ENCODE measurements at places on chromosomes 6 and 20.

- no peak for DNase-seq
Observed at GRCh38 chr20:371755-372542, 8.6 kb upstream of the TRIB3 start.

GRCh38 chr6:116028233-116028632 lies 32.5 kb downstream of the FRK start:
- no peak for DNase-seq

DNA sequence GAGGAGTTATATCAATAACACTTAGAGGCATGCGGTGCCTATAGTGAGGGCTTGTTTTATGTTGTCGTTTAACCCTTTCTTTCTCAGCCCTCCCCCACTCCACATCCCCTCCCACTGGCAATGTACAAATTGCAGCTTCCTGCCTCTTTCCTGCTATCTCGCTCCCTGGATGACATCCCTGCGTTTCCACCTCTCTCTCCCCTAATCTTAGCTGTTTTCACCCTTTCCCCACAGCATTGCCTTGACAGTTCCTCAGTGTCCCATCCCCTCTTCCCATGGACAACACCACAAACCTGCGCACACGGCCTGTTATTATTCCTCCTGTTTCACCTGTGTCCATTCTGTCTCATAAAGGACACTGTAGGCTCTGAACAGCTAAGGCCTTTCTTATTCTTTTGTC lies 34.5 kb downstream of the MYB start:
- DNase-seq, result no peak

DNA sequence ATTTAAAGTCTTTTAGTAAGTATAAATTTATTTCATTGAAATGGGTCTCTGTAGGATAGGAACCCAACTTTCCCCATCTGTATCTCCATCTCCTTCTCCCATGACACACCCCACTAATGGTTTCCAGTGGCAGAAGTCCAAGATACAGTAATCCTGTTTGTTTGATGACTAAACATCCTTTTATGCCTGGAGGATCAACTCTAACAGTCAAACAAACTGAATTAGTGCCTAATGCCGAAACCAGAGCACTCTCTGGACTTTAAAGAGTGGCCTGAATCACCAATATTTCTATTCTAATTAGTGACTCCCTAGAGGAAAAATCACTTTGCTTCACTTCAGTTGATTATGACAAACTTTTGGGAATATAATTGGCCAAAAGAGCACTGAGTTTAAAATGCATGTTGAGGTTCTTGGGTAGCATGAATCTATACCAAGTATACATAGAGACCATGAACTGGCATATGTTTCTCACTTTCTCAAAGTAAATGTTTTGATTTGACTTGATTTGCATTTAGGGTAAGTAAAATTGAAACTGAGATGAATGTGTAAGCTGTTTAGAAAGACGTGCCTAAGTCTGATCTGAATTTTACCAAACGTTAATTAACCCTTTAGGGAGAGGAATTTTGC lies 776.4 kb upstream of the NRSN1 start:
- DNase-seq, result peak; percentile 51

- DNase-seq, result peak; percentile 68
Observed at GRCh38 chr6:40585651-40586269, 1.4 kb downstream of the LRFN2 start.

DNA sequence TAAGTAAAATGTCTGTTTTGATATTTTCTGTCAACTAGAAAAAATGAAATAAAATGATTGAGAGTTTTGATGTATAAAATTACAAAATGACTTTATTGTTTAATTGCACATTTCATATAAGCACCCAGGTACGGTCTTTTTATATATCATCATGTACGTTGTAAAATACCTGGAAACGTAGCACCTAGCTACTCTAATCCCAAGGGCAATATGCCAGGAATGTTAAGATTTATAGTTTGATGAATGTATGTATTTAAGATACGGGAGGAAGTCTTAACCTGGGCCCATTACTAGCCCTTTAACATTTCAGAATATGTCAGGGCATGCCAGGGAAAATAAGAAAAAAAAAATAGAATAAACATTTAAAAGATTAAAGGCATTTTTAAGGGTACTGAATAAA lies 490.9 kb upstream of the NRSN1 start:
- no peak for DNase-seq

GRCh38 chr20:63081831-63082230 lies 75.1 kb upstream of the BHLHE23 start:
- no peak for DNase-seq

DNA sequence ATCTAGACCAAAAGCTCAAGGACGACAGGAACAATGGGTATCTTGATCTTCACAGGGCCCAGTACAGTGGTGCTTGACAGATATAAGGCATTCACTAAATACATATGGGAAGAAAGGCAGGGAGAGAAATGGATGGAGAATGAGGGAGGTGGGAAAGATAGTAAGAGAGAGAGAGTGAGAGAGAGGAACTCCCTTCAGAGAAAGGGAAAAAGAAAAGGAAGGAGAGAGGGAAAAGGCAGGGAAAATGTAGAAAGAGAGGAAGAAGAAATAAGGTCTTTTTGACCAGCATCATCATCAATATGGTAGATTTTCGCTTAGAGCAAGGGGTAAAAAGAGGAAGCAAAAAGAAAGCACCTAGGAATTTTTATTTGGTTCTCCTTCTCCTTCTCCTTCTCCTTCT lies 760 bp upstream of the ANKRD66 start:
- DNase-seq, result no peak

DNA sequence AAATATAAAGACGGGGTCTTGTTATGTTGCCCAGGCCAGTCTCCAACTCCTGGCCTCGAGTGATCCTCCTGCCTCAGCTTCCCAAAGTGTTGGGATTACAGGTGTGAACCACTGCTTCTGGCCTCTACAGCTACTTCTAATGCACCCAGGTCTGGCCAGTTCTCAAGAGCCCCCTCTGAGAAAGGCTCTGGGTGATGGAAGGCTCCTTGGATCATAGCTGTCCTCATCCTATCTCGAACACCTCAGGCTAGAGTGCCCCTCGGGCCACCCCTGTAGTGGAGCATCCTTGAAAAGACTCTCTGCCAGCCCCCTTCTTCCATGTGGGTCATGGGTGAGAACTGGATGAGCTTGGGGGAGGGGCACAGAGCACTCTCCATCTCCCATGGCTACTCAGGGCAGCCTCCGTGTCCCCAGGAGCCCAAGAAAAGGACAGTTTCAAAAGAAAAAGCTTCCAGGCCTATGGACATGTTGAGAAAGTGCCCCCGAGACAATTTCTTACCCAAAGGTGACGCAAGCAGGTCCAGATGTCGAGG lies 714 bp upstream of the MYLK2 start:
- DNase-seq, result no peak

DNA sequence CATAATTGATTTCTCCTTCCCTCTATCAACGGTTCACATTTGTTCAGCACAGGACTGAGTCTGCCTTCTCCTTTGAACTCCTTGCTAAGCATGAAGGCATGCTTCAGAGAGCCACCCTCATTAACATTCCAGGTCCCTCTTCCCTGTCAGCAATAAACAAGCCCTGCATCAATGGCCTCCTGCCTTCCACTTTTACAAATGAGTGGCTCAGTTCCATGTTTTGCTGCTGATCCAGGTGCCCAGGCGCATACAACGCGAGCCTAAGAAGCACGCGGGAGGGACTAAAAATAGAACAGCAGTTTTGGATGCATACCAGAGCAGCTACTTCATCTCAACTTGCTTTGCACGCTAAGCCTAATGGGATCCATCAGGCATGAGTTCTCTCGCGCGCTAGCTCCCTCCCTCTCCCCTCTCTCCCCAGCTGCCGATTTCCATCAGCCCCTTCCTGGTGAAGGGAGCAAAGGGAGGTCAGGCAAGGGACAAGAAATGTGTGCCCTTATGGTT lies 53.4 kb downstream of the TRAF3IP2 start:
- DNase-seq, result peak; percentile 97

- DNase-seq, result no peak
Observed at GRCh38 chr20:34921436-34921835, 34.2 kb downstream of the GSS start.

GRCh38 chr6:70563530-70563929 lies 3.2 kb upstream of the SDHAF4 start:
- no peak for DNase-seq

DNA sequence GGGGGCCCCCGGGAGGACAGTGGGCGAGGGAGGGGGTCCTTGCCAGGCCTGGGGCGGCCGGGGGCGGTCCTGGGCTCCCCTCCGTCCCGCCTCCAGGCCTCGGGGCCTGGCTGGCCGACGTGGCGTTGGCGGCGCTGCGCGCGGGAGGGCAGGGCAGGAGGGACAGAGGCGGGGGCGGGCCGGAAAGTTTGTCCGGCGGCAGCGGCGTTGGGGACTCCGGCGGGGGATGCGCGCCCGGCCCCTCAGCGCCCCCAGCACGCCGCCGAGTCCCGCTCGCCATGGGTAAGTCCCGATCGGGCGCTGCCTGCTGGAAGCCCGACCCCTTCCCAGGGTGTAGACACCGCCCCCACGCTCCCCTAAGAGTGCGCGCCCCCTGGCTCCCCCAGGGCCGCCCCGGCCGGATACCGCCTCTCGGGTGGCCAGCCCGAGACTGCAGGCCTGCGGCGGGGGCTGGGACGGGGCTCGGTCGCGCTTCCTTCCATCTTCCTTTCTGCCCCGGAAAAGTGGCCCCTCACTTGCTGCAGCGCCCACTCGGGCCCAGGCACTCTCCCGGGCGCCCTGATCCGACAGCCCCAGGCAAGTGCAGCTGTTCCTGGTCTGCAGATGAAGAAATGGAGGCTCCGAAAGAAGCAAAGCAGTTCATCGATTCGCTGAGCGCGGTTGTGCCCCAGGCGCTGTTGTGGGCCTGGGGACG lies at the start of gene SLC2A10:
Gene SLC2A10, plus strand, starts transcription at position 191 of the 694 bp plus-strand sequence. Its CDS starts 88 bp downstream, at position 279.
- DNase-seq, result no peak

DNA sequence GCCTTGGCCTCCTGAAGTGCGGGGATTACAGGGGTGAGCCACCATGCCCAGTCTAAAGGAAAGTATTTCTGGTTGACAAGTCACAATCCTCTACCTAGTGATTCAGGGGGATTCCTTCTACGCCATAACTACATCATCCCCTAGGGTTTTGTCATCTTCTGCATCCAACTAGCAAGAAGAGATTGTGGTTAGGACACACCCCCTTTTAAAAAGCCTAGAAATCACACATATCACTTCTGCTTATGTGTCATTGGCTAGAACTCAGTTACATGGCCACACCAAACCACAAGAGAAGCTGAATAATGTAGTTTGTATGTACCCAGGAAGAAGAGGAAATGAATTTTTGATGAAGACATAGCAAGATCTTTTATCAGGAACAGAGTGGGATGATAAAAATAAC lies 14.7 kb upstream of the CHD6 start:
- no peak for DNase-seq

GRCh38 chr20:37457921-37458320 lies 63.1 kb upstream of the NNAT start:
- DNase-seq, result no peak

GRCh38 chr20:16926626-16927430 lies 178.7 kb downstream of the OTOR start:
- peak; percentile 69 for DNase-seq

DNA sequence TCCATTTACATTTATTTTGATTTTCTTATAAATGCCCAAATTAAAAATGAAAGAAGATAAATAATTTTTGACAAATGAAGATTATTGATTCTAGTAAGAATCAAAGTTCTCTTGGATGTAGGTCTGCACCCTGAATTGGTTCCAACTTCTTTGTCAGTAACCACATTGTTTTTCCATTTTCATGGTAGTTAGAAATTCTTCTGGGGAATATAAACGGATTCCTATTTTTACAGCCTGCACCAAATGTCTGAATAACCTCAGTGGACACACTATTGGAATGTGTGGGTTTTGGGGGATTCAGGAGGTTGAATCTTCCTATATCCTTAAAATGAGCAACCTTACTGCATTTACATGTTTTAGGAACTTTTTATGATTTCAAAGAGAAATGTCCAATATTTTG lies 1085.3 kb upstream of the MAP3K7 start:
- DNase-seq, result no peak

DNA sequence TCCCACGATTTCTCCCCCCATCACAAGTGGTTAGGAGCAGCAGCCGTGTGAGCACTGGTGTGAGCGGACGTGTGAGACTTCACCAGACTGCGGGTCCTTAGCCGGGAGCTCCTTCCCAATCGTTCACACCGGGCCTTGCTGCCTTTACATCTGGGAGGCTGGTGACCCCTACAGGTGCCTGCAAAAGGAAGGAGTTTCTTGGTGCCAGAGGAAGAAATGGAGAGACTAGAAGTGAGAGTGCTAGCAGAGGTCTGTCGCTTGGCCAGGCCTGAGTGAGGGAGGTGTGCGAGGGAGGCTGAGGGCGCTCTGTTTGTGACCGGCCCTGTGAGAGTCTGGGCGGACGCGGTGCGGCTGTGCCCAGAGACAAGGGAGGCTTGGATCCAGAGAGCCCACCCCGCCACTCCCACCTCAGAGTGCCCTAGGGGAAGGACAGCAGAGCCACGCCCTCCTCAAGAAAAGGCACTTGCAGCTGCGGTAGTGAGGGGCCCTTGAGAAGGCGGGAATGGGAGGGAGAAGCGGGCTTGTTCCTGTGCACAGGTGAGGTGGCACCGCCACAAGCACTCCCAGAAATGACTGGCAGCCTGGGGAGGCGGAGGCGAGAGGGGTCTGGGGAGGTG lies 10.0 kb upstream of the ARMC2 start:
- no peak for DNase-seq

GRCh38 chr6:27312950-27313271 lies 838 bp upstream of the POM121L2 start:
- no peak for DNase-seq

GRCh38 chr6:15280028-15280427 lies 34.2 kb downstream of the JARID2 start:
- DNase-seq, result no peak

- no peak for DNase-seq
Observed at GRCh38 chr20:4082406-4083097, 67.2 kb upstream of the RNF24 start.

GRCh38 chr6:80148220-80148619 lies 41.7 kb downstream of the BCKDHB start:
- DNase-seq, result no peak

- DNase-seq, result no peak
Observed at GRCh38 chr6:41097467-41098090, 24.8 kb downstream of the NFYA start.

GRCh38 chr6:14767226-14767625 lies 478.6 kb upstream of the JARID2 start:
- DNase-seq, result peak; percentile 20

DNA sequence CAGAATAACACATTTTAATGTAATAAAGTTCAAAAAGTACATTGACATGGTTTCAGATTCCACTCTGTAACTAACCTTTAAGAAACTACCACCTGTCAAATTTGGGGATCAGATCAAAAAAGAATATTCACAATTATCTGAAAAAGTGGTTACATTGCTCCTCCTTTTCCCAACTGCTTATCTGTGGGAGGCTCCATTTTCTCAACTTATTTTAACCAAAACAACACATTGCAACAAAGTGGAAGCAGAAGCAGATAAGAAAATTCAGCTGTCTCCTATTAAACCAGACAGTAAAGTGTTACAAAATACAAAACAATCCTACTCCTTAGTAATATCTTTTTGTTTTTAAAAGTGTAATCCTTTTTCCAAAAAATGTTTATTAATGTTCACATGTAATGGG lies 61.4 kb downstream of the PDSS2 start:
- DNase-seq, result no peak

Measured in NCI-H1105 (cell line).